ENCODE measurements at places on chromosomes 13 and 19.

GRCh38 chr13:35720690-35721554 is 244.4 kb upstream of the MAB21L1 start:
- peak; percentile 4 for DNase-seq

DNA sequence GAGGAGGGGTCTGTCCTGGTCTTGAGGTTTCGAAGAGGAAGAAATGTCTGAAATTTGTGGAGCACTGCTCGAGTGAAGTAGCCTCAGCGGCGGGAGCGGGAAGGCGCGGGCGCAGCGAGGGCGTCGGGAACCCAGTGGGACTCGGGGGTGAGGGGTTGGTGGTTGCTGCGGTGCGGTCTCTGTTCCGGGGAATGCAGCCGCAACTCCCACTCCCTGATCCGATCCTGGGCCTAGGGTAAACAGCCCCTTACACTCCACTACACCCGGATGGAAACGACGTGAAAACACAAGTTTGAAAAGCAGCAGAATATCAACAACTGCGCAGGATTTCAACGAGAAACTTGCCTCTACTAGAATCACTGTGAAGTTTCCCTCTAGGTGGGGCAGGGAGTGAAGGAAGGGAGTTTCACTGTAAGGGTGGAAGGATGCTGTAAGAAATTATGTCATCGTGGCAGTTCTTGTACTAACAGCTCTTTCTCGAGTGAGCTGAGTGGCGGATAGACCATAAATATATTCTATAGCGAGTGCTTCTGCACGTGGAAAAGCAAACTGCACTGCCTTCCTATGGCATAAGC is 2.0 kb upstream of the KLF12 start:
- DNase-seq: no peak

DNA sequence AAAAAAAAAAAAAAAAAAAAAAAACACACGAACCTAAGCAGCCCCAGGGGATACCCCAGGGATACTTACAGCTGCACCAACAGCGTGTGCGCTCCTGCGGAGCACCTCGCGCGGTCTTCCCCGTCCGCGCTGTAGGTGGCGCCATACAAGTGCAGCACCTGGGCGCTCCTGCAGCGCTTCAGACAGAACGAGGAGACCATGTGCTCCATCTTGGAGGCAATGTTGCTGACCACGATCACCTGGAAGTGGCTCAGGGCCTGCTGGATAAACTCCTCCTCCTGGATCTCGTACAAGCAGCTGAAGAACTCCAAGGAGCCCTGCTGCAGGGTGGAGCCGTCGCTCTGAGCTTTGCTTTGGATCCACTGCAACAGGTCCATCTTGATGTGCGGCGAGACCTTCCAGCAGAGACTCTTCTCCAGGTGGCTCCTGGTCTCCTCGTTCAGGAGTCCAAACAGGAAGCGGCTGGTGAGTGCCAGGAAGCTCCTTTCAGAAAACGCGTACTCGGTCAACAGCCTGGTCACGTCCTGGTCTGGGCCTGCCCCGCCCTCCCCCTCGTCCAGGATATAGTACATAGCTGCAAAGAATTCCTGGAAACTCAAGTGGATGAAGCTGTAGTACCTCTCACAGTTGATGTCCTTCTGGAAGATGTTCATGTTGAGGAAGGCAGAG is 14.5 kb downstream of the NLRP12 start:
- no peak for DNase-seq

DNA sequence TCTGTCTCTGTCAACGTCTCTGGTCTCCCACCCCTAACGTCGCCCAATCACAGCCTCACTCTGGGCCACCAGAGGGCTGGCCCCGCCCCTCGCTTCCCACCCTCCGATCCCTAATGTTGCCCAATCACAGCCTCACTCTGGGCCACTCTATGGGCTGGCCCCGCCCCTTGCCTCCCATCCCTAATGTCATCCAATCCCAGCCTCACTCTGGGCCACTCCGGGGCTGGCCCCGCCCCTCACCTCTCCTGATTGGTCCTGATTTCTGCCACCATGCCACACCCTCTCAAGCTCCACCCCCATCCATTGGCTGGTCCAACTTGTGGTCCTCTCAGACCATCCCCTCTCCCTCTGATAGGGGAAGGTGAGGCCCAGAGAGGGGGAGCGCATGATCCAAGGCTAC is 24.9 kb downstream of the CELF5 start:
- DNase-seq: no peak

GRCh38 chr13:34201050-34201913 is 383.3 kb downstream of the RFC3 start:
- no peak for DNase-seq

DNA sequence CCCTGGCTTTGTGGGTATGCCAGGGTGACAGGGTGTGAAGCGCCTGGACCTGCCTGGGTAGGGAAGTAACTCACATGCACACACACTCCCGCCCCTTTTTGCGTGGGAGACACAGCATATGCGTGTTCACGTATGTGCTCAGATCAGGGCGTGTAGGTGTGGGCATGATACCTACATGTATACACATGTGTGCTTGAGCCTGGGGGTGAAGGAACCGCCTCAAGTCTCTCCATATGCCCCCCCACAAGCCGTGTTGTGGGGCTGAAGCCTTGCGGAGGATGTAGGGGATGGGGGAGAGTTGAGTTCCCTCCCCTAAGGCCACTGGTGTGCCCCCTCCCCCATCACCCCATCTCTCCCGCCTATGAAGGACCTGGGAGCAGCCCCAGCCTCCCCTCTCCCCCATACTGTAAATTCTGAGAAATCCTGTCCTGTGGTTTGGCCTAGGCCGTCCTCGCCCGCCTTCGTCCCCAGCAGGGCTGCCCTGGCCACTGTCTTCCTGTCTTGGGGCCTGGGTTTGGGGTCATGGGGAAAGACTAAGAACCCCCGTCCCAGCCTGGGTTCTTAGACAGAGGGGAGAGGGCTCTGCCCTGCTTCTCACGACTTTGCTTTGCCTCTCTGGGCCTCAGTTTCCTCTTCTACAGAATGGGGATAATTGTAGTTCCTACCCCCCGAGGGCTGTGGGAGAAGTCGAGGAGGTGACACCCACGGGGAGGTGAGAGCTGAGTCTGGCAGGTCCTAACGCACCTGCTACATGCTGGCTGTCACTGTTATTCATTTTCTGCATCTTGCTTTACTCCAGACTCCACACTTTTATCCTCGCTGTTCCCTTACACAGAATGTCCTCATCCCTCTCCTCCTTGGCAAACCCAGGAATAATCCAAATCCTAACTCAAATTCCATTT is 14.3 kb downstream of the ACTL9 start:
- no peak for DNase-seq

DNA sequence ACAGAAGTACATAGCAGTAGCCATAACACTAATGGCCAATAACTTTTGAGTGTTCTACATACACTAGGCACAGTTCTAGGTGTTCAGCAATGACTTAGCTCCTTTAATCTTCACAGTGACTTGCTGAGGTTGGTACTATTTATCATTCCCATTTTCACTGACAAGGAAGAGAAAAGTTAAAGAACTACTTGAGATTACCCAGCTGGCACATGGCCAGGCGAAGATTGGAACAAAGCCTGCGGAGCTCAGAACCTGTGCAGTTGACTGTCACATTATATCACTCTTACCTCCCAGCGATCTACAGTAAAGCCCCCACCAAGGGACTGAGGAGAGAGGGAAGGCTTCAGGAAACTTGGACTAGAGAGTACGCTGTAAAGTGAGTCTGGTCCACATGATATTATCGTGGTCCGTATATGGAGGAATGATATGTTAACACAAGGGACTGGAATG is 42.4 kb upstream of the WDFY2 start:
- DNase-seq: no peak

DNA sequence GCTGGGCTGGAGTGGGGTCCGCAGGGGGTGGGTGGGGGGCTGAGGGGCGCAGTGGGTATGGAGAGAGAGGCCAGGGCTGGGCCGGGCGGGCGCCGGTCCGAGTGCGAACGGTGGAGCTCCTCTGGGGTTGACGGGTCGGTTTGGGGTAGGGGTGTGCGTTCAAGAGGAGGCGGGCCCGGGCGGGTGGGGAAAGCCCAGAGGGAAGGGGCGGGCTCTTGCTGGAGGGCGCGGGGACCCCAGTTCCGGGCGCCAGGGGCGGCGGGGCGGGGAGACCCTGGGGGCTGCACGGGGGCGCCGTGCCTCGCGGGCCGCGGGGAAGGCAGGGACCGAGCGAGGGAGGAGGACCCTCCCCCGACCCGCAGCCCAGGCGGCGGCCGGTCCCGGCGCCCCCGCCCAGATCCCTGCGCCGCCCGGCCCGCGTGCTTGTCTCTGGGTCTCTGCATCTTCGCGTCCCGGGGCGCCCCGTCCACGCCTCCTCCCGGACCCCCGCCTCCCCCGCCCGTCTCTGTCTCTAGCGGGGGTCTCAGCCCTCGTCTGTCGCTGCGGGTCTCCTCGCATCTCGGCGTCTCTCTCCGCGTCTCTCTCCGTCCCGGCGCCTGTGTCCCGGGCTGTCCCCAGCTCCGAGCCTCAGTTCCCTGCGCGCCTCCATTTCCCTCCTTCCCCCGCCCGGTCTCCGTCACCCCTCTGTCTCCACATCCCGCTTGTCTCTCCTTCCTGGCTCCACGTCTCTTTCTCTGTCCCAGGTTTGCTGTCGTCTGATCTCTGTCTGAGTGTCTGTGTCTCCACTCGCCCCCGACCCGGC is 8.3 kb upstream of the SHISA7 start:
- DNase-seq: no peak

DNA sequence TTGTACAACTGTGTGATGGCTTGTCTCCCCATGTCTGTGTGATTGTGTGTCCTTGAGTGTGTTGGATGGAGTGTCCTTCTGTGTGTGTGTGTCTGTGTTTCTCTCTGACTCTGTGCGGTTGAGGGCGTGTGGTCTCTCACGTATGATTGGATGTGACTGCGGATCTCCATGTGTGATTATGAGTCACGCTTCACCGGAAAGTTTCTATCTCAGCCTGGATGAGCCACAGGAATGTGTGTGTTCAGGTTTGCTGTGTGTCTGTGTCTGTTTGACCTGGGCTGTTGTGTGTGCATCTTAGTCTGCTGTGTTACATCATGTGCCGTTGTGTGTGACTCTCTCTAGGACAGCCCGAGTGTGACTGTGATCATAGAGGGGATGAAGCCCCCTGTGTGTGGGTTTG is 15.5 kb upstream of the ZNF835 start:
- no peak for DNase-seq

- no peak for DNase-seq
Measured at GRCh38 chr13:24180750-24181377, 20.3 kb downstream of the SPATA13 start.
